ENCODE measurements at places on chromosomes 3 and 15.

DNA sequence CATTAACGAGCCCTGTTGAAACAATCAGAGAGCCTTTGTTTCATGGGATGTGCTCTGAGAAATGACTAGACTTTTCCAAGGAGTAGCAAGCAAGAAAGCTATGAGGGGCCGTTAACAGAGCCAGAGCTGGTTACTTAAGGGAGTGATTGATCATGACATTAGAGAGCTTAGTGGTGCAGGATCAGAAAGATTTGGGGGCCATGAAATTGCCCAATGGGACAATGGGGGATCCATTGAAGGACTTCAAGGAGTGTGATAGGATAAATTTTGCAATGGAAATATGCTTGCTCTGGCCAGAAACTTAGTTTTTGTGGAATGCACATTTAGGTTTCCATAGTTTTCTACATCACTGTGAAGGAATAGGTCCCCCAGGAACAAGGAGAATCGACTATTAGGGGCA lies 45.6 kb downstream of the LRRC3B start:
- no peak for DNase-seq

- no peak for DNase-seq
These were observed 53.4 kb downstream of the BTLA start for GRCh38 chr3:112445839-112446238.

DNA sequence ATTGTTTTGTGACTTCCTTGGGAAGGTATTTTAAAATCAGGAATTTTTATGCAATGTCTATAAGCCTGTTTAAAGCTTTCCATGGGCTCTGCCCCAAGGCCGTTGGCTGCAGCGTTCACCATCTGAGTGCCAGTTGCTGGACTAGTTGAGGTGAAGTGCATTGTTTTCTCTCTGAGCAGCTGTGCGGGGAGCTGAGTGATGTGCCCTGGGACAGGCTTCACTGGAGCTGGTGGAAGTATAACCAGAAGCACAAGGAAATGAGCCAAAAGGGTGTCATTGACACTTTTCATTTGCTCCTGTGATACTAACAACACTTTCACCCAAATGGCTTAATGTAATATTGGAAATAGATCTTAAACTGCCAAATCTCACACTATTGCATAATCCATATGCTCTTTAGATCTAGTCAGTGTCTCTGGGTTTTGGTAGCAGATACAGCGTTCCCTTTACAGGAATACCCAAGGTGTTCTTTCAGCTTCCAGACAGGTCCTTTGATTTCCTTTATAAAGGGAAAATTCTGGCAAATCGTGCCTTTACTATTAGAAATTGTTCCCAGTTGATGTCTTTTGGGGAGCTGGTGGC lies 29.2 kb downstream of the APH1B start:
- no peak for DNase-seq

- no peak for DNase-seq
These were observed 16.2 kb downstream of the ZPLD1 start for GRCh38 chr3:102450976-102451375.

DNA sequence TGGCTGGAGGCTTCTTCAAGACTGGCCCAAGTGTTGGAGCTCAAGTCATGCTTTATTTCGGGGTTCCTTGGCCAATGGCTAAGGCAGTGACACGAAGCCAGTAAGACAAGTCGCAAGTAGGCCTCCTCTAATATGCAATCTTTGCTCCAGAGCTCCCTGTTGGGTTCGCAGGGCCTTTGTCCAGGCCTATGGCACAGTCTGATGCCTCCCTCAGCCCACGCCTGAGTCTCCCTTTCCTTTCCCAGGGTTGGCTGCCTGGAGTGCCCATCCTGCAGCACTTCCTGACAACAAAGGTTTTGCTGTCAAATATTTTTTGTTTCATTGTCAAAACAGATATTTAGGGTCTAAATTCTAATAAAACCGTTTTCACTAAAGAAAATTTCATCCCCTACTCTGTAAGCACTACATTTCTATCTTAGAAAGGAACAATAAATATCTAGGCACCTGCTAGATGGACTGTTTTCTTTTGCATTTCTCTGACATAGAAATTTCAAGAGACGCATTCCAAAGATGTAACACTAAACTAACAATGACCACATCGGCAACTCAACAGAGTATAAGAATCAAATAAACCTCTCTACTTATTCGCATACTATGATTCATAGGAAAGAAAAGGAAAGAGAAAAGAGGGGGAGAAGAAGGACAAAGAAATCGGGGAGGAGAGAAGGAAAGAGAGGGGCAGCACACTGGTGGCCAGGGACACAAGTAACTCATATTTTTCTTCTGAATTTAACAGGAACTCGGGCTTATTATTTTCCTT lies 393.1 kb upstream of the ATP11B start:
- DNase-seq, result no peak

- no peak for DNase-seq
These were observed 45.7 kb downstream of the TRIM42 start for GRCh38 chr3:140723576-140723975.

Data from immature natural killer cell (primary cell).